Activated CD8-positive, alpha-beta memory T cell treated with anti-CD3 and anti-CD28 coated beads for 4 hours (primary cell): ENCODE measurements at places on chromosomes 7 and 10.

DNA sequence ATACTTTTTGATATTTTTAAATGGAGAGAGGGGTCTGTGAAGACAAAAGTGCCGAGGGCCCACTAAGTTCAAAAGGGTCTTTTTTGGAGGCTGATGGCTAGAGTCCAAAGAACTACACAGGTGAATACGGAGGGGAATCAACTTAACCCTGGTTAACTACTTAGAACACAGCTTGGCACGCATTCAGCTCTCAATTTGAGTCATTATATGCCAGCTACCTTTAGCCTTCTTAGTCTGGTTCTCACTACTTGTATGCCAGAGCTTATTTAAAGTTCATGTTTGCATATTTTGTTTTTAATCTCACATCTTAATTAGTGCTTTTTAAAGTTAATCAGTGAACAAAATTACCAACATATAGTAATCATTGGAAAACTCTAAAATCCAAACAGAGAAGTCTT, 80.8 kb downstream of the VWDE start:
- no peak for DNase-seq

GRCh38 chr10:119252051-119252465, 44.7 kb downstream of the GRK5 start:
- no peak for DNase-seq

GRCh38 chr10:35843524-35844181, 201.6 kb upstream of the FZD8 start:
- no peak for DNase-seq

DNA sequence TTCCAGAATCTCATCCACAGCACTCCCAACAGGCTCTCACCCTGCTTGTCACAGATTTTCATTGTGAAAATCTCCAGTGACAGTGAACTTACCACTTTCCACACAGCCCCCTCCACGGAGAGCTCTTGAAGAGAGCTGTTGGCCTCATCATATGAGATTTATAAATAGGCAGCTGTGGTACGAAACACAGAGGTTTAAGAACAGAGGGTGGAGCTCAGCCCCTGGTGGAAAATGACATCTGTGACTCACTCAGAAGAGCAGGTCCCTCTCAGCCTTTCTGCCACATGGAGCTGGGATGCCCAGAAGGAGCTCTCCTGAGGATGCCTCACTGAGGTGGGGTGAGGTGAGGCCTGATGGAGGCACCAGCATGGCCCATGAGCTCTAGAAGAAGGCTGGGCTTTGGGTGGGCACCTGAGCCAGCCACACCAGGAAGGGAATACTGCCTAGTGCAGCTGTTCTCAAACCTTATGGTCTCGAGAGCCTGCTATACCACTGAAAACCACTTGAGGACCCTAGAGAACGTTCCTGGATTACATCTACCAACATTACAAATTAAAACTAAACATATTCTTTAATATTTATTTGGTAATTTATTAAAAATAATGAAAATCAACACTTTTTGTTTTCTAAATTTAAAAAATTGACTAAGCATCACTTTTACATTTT, 25.8 kb upstream of the EEPD1 start:
- no peak for DNase-seq
